SK-N-MC (cell line): ENCODE measurements at places on chromosomes 4 and X.

GRCh38 chr4:114479595-114479994 is 119.0 kb upstream of the UGT8 start:
- no peak for DNase-seq

DNA sequence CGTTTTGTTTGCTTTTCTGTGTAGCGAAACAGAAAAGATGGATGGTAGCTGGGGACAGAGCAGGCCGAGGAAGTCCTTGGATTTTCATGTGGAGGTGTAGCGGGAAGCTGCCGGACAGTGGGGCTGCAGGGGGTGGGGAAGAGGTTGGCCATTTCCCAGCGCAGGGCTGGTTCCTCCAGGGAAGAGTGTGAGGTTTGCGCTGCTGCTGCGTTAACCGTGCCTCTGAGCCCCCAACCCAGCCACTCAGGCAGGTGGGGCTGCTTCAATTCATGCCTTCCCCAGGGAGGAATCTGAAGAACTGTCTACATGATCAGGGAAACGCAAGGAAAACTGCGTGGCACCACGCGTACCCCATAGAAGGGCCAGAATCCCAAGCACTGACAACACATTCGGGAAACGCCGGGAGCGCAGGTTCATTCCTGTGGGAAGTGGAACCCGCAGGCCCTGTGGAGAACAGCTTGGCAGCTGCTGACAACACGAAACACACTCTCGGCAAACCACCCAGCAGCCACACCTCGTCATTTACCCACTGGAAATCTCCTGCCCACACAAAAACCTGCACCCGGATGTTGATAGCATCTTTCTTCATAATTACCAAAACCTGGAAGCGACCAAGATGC is 57.7 kb downstream of the PCGF3 start:
- no peak for DNase-seq

GRCh38 chrX:49037883-49038475 is 5.2 kb downstream of the TFE3 start:
- no peak for DNase-seq

GRCh38 chrX:2521092-2521926 is 20.5 kb upstream of the DHRSX start:
- no peak for DNase-seq

GRCh38 chrX:154804261-154804956 is 876 bp downstream of the MPP1 start:
- no peak for DNase-seq

- DNase-seq = no peak
Observed at GRCh38 chrX:53018627-53019026, 30.0 kb upstream of the GPR173 start.
